Chondrocyte (in vitro differentiated cells): ENCODE measurements at places on chromosomes 7 and 10. TPM values are rescaled to one million over a fixed set of nuclear protein-coding genes. Genes with fewer than 3 reads are reported as not detected.

DNA sequence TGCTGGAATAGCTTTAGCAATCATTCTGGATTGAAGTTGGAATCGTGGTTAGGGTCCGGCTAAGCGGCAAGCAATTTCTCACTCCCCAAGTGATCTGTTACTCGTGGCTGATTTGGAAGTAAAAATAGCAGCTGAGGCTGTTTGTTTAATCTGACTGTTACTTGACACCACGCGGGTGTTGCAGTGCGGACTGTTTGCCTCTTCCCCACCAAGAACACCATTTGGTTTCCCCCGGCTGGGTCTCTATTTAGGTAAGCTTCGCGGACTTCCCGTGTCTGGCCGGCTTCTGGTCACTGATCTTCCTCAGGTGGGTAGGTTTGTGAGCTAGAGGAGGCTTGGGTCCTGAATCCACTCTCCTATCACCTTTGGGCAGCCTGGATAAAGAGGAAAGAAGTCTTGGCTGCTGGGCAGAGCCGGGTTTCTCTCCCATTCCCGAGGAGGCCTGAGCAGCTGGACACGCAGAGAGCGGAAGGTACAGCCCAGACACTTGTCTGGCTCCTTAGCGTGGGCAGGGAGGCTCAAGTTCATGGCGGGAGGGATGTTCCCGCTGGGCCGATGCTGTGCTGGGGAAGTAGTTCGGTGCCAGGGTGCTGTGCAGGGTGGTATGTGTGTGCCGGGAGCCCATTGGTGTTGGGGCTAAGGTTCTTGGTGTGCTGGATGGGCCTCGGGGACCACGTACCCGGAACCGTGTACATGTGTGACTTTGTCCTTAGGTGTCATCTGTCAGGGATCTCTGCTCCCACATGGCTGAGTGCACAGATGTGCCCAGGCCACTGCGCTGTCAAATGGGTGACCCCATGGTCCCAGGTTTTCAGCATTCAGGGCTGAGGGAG lies at the start of gene C10orf71:
Gene C10orf71, plus strand, starts transcription at position 188 of the 833 bp plus-strand sequence. CDS start 23,376 bp downstream, outside the sequence.
- DNase-seq: peak; percentile 79

DNA sequence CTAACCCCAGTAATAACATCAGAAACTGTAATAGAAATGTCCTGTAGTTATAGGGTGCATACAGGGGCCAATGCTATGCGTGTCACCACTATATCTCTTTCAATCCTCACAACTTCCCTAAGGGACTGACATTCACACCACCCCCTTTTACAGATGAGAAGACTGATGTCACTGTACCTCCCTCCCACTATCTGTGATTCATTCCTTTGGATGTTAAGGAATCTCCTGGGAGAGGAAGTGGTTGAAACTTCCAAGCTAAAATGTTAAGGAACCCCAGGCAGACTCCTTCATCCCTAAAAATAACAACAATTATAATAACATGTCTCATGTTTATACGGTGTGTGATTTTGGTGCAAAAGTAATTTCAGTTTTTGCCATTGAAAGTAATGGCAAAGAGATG lies 5.4 kb downstream of the COL13A1 start:
- no peak for DNase-seq

CTTNBP2 gene
- total RNA-seq: 2.3 to 5.1 TPM (median 2.9 TPM) in 3 replicates

DNA sequence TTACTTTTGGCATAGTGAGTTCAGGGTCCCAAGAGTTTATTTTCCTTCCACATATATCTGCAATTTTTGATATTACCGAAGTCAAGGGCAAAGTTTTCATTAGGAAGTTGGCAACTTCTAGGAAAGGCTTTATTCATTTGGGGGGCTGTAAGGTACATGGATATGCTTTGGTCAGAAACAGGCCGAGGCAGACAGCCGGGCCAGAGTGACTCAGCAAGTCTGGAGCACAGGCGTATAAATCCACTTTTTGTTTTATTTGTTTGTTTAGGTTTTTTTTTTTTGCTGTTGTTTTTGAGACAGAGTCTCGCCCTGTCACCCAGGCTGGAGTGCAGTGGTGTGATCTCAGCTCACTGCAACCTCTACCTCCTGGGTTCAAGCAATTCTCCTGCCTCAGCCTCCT lies 3.7 kb downstream of the ZNF680 start:
- no peak for DNase-seq

MBL2 gene
- not detected in 3 replicates for total RNA-seq

DNA sequence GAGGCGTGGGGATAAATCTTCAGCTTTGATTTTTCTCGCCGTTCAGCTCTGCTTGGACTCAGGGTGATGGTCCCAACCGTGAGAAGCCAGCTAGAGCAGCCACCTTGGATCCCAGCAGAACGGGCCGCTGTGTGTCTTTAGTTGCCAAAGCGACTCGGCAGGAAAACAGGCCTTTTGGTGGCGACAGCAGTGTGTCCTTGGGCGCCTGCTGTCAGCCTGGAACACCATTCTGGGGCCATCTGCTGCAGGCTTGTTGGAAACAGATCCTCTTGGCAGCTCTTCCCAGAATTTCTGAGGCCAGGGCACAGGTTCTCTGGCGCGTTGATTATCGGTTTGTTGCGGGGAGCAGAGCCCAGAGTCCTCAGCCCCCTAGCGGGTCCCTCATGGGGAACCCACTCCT lies 97.6 kb downstream of the CUX1 start:
- DNase-seq: peak; percentile 61

DNA sequence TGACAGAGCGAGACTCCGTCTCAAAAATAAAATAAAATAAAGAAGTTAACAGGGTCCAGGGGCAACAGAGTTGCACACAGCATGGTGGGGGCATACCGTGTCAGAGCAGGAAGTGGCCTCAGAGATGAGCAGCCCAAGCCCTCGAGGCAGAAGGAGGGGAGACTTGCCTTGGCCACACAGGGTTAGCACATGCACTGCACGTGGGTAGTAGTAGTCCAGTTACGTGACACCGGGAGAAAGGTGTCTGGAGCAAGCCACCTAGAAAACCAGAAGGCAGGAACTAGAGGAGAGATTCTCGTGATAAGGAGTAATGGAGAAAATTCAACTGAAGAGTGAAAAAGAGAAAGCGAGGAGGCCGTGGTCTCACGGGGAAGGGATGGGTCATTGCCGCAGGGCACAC lies 9.8 kb upstream of the DENND2A start:
- DNase-seq: peak; percentile 54

DNA sequence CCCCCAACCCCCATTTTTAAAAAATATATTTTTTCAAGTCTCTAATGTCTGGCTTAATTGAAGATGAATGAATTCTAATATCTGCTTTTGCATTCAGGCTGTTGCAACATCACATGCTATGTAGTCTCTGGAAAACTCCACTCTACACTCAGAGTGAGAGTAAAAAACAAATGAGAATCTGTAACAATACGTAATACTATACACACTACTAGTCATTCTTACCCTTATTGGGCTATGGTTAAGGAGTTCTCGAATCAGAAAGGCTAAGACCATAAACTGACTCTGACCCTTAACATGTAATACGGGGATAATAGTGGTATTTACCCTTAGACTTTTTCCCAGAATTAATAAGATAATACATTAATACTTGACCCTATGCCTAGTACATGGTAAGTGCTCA lies 42.9 kb upstream of the TMEM168 start:
- DNase-seq: no peak

DNA sequence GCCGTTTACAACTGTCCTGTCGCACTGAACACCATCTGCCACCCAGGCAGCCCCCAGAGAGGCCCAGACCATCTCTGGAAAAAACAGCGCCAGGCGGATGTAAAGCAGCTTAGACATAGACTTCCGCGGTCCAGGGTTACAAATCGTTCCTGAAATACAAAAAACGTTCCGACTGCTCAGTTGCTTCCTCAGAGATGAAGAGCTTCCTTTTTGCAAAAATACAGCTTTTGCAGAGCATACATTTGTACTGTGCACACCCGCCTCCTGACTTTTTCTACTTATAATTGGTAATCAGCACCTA lies 11.4 kb downstream of the DAGLB start:
- no peak for DNase-seq

KMT2E gene
- 59.6 to 63.1 TPM (median 59.9 TPM) in 3 replicates for total RNA-seq

DNA sequence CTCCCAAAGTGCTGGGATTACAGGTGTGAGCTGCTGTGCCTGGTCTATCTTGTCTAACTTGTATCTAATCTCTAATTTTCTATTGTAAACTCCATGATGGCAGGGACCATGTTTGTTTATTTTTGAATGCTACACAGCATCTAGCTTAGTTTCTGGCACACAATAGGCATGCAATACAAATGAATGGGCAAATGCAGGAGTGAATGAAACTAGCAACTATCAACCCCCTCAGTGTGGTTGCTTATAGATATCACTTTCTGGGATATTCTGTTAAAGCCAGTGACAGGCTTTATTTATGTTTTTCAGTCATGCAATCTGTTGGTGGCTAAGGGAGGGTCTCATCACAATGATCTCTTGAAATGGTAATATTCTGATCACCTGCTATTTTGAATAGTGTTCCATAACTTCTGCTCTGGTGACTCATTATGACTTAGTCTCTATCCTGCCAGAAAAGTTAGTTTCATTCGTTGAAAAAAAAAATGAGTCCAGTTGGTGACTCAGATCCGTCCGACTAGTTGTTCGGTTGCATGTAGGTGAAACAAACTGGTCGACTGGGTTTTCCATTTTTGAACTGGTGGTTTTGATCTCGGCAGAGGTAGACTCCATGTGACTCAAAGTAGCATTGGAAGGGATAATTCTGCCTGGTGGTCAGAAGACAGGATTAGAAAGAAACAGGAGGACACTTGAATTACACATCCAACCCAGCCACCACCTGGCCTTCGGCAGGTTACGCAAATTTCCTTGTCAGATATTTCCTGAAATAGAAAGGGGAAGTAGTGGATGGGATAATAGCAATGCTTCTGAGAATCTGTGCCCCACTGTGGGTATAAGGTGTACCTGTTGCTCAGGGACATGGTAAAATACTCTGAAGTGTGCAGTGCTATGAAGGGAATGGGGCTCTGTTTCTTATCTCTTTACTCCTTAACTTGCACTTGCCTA lies 76.8 kb downstream of the GATA3 start:
- DNase-seq: no peak

- DNase-seq: no peak
Observed at GRCh38 chr10:116311016-116311415, 13.2 kb upstream of the CCDC172 start.

DNA sequence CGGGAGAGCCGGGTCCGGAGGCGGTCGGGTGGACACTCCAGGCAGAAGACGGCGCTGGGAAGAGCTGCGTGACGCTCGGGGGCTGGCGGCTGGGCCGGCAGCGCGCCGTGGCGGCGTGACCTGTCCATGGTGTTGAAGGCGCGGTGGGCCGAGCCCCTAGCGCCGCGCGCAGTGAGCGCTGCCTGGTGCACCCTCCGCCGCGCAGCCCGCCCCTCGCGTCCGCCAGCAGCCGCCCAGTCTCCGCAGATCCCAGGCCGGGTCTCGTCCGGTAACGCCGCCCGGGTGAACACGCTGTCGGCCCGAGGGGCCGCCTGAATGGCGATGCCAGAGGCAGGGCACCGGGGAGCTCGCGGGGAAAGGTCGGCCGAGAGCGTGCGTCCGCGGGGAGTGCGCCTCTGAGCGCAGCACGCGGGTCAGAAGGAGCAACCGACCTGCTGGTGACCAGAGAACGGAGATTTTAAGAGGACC lies 657 bp upstream of the TMEM178B start:
- no peak for DNase-seq

DNA sequence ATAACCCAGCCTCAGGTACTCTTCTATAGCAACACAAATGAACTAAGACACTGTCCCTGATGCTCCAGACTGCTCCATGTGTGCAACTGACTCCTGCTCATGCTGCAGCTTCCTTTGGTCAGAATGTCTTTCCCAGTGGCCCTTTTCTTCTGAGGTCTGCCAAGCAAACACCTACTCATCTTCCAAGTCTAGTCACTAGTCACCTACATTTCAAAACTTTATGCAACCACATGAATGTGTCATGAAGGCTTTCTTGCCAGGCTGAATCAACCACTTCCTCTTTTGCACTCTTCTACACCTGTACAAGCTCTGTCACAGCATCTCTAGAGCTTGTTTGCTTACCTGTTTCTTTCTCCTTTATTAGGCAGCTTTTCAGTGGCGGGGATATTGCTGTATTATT lies 75.8 kb downstream of the LSMEM1 start:
- no peak for DNase-seq
